Placental pericyte (primary cell): ENCODE measurements at places on chromosomes 2 and 18. TPM values are rescaled to one million over a fixed set of nuclear protein-coding genes. Genes with fewer than 3 reads are reported as not detected.

PLA2R1 gene
- total RNA-seq = 1.8 and 4.9 TPM in 2 replicates

FHOD3 gene
- total RNA-seq = 0.88 and 16.9 TPM in 2 replicates

MBOAT2 gene
- total RNA-seq = 30.2 and 52.0 TPM in 2 replicates

ST6GAL2 gene
- 0.44 and 27.3 TPM in 2 replicates for total RNA-seq

NAT8 gene
- total RNA-seq = not detected in 2 replicates

INHA gene
- total RNA-seq = 0.22 TPM in 1 of 2 replicates, not detected in the other

FAP gene
- total RNA-seq = 247 and 272 TPM in 2 replicates

NEU2 gene
- total RNA-seq = not detected in 2 replicates

SH3BP4 gene
- total RNA-seq = 61.3 and 125 TPM in 2 replicates

NT5C1B gene
- total RNA-seq = not detected in 2 replicates

TFPI gene
- total RNA-seq = 202 and 239 TPM in 2 replicates

CNDP1 gene
- 0.22 TPM in 1 of 2 replicates, not detected in the other for total RNA-seq

TLX2 gene
- total RNA-seq = not detected in 2 replicates

FOXD4L1 gene
- total RNA-seq = under 0.01 and 0.14 TPM in 2 replicates

STON1 gene
- 8.4 and 20.1 TPM in 2 replicates for total RNA-seq

ALPG gene
- total RNA-seq = not detected in 2 replicates

DUSP19 gene
- total RNA-seq = 0.88 and 2.9 TPM in 2 replicates

TRAK2 gene
- 30.0 and 55.8 TPM in 2 replicates for total RNA-seq

MEP1B gene
- total RNA-seq = not detected in 2 replicates

NEURL3 gene
- total RNA-seq = not detected in 2 replicates

TDRD15 gene
- total RNA-seq = not detected in 2 replicates

WIPF1 gene
- 4.6 and 17.8 TPM in 2 replicates for total RNA-seq

C2orf80 gene
- not detected in 2 replicates for total RNA-seq

POMC gene
- 0.22 TPM in 1 of 2 replicates, not detected in the other for total RNA-seq

SCN1A gene
- total RNA-seq = not detected in 2 replicates

ROCK2 gene
- total RNA-seq = 47.5 and 52.7 TPM in 2 replicates

GAL3ST2 gene
- total RNA-seq = 0.14 TPM in 1 of 2 replicates, not detected in the other

PCARE gene
- not detected in 2 replicates for total RNA-seq

NFATC1 gene
- 2.6 and 3.7 TPM in 2 replicates for total RNA-seq
